ENCODE measurements at places on chromosomes 16 and 17.

GRCh38 chr17:57607553-57608120, 137.5 kb downstream of the CCDC182 start:
- DNase-seq: no peak
- H3K4me1 ChIP-seq: peaks cover 54% of the 10 kb centered on the region
- no peak overlapping the region for H3K4me3 ChIP-seq
- H3K36me3 ChIP-seq: no peaks in the 10 kb centered on the region

DNA sequence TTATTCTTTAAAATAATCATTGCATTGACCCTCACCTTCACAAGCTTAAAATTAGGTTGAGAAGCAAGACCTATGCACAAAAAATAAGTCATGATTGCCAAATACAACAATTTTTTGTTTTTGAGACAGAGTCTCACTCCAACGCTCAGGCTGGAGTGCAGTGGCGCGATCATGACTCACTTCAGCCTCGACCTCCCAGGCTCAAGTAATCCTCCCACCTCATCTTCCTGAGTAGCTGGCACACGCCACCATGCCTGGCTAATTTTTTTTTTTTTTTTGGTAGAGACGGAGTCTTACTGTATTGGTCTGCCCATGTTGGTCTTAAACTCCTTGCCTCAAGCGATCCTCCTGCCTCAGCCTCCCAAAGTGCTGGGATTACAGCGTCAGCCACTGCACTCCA, 24.2 kb downstream of the ZNF652 start:
- H3K4me1 ChIP-seq: peaks cover 23% of the 10 kb centered on the region
- H3K27me3 ChIP-seq: no peaks in the 10 kb centered on the region
- DNase-seq: no peak
- no peak overlapping the region for H3K27ac ChIP-seq
- H3K36me3 ChIP-seq: no peaks in the 10 kb centered on the region

DNA sequence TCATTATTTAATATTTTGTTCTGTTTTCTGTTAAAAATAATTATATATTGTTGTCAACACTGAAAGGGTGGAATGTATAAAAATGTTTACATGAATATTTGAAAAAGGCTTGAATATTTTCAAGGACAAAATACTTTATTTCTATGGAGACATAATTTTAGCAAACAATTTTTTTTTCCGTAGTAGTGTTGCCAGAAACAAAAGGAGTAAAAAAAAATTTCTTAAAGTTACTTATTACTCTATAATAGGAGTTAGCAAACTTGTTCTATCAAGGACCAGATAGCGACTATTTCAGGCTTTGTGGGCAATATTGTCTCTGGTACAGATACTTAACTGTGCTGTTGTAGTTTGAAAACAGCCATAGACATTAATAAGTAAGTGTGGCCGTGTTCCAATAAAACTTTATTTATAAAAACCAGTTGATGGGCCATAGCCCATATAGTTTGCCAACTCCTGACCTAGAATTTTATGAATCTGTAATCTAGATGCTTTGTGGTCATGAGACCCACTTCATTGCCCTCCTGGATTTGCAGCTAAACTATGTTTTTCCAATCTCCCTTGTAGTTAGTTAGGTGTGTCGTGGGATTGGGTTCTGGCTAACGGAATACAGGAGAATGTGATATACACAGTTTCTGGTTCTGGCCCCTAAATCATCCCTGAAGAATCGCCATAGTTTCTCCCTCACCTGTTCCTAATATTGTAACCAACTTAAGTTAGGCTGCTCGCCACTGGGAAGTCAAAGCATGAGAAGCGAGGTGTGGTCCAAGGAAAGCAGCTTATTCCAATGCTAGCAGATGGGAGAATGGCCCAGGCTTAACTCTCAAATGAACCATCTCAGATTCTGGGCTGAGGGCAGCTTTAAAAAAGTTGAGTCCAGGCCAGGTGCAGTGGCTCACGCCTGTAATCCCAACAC, 153.6 kb downstream of the ABCA8 start:
- no peak for DNase-seq
- no peaks in the 10 kb centered on the region for H3K36me3 ChIP-seq
- no peak overlapping the region for H3K4me3 ChIP-seq

- no peaks in the 10 kb centered on the region for H3K4me1 ChIP-seq
- no peak overlapping the region for H3K4me3 ChIP-seq
- no peaks in the 10 kb centered on the region for H3K27me3 ChIP-seq
- no peak overlapping the region for H3K27ac ChIP-seq
- no peak for DNase-seq
These were observed 60.5 kb upstream of the ERN1 start for GRCh38 chr17:64190472-64190871.

GRCh38 chr17:19388791-19389785, 2.1 kb upstream of the MFAP4 start:
- no peaks in the 10 kb centered on the region for H3K27me3 ChIP-seq
- no peak overlapping the region for H3K4me3 ChIP-seq
- no peak for DNase-seq
- peaks cover 3% of the 10 kb centered on the region for H3K36me3 ChIP-seq
- no peak overlapping the region for H3K27ac ChIP-seq

- no peaks in the 10 kb centered on the region for H3K27me3 ChIP-seq
- no peak overlapping the region for H3K4me3 ChIP-seq
- no peak overlapping the region for H3K27ac ChIP-seq
- no peaks in the 10 kb centered on the region for H3K4me1 ChIP-seq
These were observed 30.7 kb downstream of the SLC43A2 start for GRCh38 chr17:1597861-1598342.

DNA sequence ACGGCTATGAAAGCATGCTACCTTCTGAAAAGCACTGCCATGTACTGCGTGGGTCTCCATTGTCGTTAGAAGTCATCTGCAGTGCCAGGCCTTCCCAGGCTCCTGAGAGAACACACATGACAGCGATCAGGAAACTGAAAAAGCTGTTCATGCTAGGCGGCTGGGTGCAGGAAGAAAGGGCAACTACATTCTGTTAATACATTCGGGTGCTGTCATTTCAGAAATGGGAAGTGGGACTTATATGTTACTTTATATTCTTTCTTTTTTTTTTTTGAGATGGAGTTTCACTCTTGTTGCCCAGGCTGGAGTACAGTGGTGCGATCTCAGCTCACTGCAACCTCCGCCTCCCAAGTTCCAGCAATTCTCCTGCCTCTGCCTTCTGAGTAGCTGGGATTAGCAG, 19.9 kb downstream of the CFAP20 start:
- no peak overlapping the region for H3K27ac ChIP-seq
- peaks cover 14% of the 10 kb centered on the region for H3K36me3 ChIP-seq
- no peak overlapping the region for H3K4me3 ChIP-seq
- H3K27me3 ChIP-seq: no peaks in the 10 kb centered on the region
- no peak for DNase-seq

- DNase-seq: no peak
- peaks cover 12% of the 10 kb centered on the region for H3K27me3 ChIP-seq
- no peak overlapping the region for H3K4me3 ChIP-seq
- H3K4me1 ChIP-seq: peaks cover 12% of the 10 kb centered on the region
- no peaks in the 10 kb centered on the region for H3K36me3 ChIP-seq
These were observed 74.7 kb downstream of the RPA1 start for GRCh38 chr17:1904273-1905182.

GRCh38 chr17:39666231-39666600, 1.1 kb downstream of the TCAP start:
- no peak overlapping the region for H3K4me3 ChIP-seq
- peaks cover 20% of the 10 kb centered on the region for H3K4me1 ChIP-seq
- H3K27me3 ChIP-seq: peaks cover 7% of the 10 kb centered on the region
- H3K36me3 ChIP-seq: peaks cover 10% of the 10 kb centered on the region
- H3K27ac ChIP-seq: no peak overlapping the region

- H3K36me3 ChIP-seq: no peaks in the 10 kb centered on the region
- peaks cover 4% of the 10 kb centered on the region for H3K27me3 ChIP-seq
- no peaks in the 10 kb centered on the region for H3K4me1 ChIP-seq
- no peak overlapping the region for H3K27ac ChIP-seq
- no peak overlapping the region for H3K4me3 ChIP-seq
These were observed 24.7 kb upstream of the TBX4 start for GRCh38 chr17:61427567-61427966.

DNA sequence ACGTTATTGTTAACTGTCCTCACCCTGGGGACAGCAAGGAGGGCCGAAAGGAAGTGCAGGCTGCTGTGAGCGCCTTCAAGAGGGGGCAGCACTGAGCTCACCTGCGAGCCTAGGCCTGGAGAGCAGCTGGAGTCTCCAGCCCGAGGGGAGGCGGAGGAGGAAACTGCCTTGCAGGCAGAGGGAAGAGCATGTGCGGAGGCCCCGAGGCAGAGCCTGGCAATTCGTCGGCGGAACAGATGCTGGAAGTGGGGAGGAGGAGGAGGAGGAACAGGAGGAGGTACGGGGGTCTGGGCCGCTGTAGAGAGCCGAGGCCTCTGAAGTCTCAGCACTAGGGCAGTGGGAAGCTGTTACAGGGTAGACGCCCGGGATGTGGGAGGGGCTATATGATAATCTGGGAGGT, 49.6 kb upstream of the PLCG2 start:
- H3K27ac ChIP-seq: no peak overlapping the region
- DNase-seq: no peak
- H3K27me3 ChIP-seq: no peaks in the 10 kb centered on the region
- peaks cover 13% of the 10 kb centered on the region for H3K4me1 ChIP-seq

DNA sequence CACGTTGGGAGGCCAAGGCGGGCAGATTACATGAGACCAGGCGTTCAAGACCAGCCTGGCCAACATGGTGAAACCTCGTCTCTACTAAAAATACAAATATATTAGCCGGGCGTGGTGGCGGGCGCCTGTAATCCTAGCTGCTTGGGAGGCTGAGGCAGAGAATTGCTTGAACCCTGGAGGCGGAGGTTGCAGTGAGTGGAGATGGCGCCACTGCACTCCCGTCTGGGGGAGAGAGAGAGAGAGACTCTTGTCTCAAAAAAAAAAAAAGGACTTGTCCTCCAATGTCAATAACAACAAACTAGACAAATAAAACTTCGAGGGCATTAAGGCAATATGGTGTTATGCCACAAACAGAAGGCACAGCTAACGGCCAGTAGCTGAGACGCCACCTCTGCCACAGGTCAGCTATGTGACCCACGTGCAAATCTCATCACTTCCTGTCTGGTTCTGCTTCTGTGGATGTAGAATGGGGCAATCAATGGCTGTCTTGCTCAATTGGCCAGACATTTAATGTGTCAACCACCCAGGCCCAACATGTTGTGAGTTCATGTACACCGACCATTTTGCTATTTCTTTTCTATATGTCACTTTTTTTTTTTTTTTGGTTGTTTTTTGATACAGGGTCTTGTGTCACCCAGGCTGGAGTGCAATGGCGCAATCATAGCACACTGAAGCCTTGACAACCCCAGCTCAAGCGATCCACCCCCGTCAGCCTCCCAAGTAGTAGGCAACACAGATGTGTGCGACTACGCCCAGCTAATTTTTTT, 834 bp upstream of the TXNDC11 start:
- peak overlapping the region; percentile 95 for H3K27ac ChIP-seq
- H3K4me3 ChIP-seq: peak overlapping the region; percentile 72
- peak; percentile 21 for DNase-seq
- peaks cover 40% of the 10 kb centered on the region for H3K4me1 ChIP-seq
- peaks cover 5% of the 10 kb centered on the region for H3K36me3 ChIP-seq

- H3K36me3 ChIP-seq: peaks cover 9% of the 10 kb centered on the region
- no peaks in the 10 kb centered on the region for H3K4me1 ChIP-seq
- no peak for DNase-seq
- no peak overlapping the region for H3K4me3 ChIP-seq
- H3K27ac ChIP-seq: no peak overlapping the region
- H3K27me3 ChIP-seq: no peaks in the 10 kb centered on the region
These were observed 73.6 kb downstream of the KLHDC4 start for GRCh38 chr16:87692176-87692575.

DNA sequence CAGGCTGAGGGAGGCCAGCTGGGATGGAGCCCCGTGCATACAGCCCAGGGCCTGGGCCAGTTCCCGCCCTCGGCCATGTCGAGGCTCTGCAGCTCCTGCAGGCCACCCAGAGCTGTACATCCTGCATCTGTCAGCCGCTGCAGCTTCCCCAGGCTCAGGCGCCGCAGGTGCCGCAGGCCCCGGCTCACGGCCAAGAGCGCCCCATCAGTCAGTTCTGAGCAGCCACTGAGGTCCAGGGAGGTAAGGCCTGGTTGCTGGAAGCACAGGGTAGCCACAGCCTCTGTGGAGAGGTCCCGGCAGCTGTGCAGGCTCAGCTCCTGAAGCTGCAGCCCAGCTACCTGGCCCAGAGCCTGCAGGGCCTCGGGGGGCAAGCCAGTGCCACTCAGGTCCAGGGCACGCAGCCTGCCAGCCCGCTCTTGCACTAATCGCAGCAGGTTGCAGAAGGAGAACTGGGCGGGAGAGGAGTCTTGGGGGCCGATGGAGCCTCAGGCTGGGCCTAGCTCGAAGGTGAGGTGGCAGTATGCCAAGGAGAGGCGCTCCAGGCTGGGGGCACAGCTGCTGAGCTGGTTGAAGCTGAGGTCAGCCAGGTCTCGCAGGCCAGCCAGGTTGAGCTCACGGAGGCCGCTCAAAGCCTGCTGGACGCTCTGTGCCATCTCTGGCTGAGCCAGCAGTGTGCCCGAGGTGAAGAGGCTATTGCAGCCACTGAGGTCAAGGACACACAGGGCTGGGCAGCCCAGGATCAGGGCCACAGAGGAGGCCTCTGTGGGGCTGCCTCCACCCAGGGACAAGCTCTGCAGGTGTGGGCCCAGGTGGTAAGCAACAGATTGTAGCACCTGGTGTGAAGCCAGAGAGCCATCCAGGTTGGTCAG, 11.4 kb downstream of the ELMO3 start:
- DNase-seq: no peak
- H3K4me3 ChIP-seq: no peak overlapping the region
- H3K36me3 ChIP-seq: no peaks in the 10 kb centered on the region
- H3K27ac ChIP-seq: no peak overlapping the region
- H3K4me1 ChIP-seq: no peaks in the 10 kb centered on the region

DNA sequence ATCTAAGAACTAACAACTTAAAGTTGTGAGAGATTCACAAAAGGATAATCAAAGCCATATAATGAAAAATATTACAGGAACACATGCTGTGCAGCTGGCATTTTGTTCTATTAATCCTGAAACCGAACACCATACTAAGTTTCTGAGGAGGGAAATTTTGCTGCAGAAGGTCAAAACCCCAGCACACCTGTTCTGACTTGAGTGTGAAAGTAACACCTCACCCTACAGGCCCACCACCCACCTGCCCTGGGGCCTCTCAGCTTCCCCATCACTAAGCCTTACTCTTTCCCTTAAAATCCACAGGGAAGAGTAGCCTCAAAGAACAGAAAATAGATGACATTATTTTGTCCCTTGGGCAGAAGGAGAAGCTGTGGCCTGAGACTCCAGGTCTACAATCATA, 44.8 kb downstream of the STAT5A start:
- H3K36me3 ChIP-seq: peaks cover 75% of the 10 kb centered on the region
- no peaks in the 10 kb centered on the region for H3K4me1 ChIP-seq
- no peaks in the 10 kb centered on the region for H3K27me3 ChIP-seq
- no peak for DNase-seq
- no peak overlapping the region for H3K27ac ChIP-seq

DNA sequence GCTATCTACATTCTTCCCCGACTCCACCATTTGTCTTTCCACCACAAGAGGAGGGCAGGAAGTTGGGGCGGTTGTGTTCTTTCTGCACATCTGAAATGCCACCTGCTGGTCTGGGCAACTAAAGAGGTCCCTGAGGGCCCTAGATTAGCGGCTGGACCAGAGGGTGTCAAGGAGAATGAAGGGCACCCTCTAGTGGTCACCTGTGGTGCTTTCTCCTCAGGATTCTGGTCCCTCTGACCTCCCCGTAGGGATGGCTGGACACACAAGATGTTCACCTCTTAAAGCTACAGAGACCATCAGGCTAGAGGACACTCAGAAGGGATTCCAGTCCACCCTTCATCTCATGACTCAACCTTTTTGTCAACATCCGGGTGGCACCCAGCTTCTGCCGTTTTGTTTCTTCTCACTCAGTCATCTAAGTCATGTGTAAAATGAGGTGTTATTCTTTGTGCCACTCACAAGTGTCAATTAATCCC, 2.9 kb upstream of the SCIMP start:
- peaks cover 25% of the 10 kb centered on the region for H3K4me1 ChIP-seq
- no peaks in the 10 kb centered on the region for H3K36me3 ChIP-seq
